ENCODE measurements at places on chromosomes 2 and 18. TPM values are rescaled to one million over a fixed set of nuclear protein-coding genes. Genes with fewer than 3 reads are reported as not detected.

- DNase-seq, result no peak
Measured at GRCh38 chr2:230319211-230319862, 7.7 kb upstream of the SP140L start.

- no peak for DNase-seq
Measured at GRCh38 chr2:181106789-181107627, 126.6 kb downstream of the UBE2E3 start.

DNA sequence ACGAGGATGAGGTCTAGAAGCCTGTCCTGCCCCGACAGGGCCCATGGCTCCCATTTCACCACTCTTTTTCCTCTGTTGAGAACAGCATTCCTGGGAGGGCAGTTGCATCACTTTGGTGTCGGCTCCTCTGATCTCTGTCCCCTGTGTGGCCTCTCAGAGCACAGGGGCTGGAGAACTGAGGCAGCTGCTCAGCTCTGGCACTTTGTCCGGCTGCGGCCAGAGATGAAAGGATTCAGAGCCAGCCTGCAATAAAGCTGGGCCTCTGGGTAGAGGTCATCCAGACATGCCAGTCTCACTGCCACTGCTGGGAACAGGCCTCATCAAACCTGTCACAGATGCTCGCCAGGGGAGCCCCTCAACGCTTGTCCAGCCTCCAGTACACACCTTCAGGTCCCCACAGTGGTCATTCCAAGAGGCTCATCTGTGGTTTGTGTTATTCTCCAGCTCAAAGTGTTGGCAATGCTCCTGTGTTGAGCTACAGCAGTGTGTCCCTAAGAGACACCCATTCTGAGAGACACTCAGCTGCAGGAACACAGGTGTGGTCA, 13.1 kb upstream of the ROCK2 start:
- peak; percentile 71 for DNase-seq

DNA sequence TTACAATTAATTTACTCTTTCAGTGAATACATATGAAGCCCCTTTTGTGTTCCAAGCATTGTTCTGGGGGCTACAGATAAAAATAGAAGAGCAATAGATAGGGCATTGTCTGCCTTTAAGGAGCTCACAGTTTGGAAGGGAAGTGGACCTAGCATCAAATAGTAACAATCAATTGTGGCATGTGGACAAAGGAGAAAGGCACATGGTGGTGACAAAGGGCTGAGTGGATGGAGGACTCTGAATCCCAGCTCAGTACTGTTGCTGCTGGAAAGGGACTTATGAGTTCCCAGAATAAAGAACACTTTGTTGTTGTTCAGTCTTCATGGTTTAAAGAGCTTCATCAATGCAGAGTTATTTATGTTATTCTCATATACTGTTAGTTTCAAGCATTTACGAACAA, 217.7 kb downstream of the HRH4 start:
- no peak for DNase-seq

- DNase-seq, result no peak
Measured at GRCh38 chr2:165214093-165214492, 10.2 kb upstream of the SCN3A start.

GRCh38 chr2:102486941-102487702, 14.1 kb downstream of the SLC9A4 start:
- DNase-seq, result no peak

- DNase-seq, result no peak
Measured at GRCh38 chr18:36467614-36468013, 170.1 kb downstream of the FHOD3 start.

GRCh38 chr2:145597809-145598208, 1077.9 kb upstream of the ZEB2 start:
- DNase-seq, result peak; percentile 76

GRCh38 chr2:45278365-45279078, 269.3 kb upstream of the SIX2 start:
- DNase-seq, result no peak

- no peak for DNase-seq
Measured at GRCh38 chr2:239021651-239022436, 174.0 kb downstream of the TWIST2 start.

Gene CGREF1
- polyA plus RNA-seq, result 0.41 TPM

DNA sequence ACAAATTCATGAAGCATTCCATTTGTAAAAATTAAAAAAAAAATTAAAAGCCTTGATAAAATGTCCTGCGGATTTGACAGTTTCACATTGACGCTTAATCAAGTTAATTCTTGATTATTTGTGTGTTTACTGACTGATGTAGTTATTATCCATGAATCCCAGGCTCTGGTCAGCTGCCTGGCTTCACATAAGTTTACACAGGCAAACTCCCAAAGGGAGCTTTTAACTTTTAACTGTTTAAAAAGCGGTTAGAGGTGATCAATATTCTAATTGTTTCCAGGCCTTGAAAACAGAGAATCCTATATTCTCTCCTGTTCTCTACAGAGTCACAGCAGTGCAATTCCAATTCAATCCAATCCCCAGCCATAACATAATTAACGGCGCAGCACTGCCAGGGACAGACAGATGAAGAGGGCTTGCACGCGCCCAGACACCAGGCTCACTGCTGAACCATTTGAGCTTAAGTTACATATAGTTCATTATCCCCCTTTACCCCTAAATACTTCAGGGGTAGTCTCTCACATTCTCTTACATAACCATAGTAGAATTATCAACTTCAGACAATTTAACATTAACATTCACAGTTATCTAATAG, 47.5 kb downstream of the ATP8B1 start:
- no peak for DNase-seq

DNA sequence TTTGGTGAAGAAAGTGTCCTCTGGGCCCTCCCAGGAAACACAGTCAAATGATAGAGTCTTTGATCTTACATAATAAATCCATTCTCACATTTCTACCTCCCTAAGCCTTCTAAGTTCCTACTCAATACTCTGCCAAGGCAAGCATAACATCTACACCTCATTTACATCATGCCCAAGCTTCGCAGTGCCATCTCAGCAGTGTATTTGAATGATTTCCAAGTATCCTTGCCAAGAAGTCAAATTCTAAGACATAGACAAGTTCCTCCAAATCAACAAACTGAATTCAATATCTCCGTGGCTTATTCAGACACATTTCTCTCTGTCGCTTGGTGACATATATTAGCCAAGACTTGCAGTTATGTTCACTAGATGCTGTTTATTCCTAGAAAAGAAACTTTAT, 8.1 kb upstream of the MLPH start:
- DNase-seq, result no peak

Gene ALLC
- not detected for polyA plus RNA-seq

Gene EPHA4
- polyA plus RNA-seq, result 24.5 TPM

Gene OR6B2
- not detected for polyA plus RNA-seq

GRCh38 chr18:8029731-8030130, 462.6 kb downstream of the PTPRM start:
- DNase-seq, result no peak

GRCh38 chr2:76946631-76947145, 575.5 kb downstream of the LRRTM4 start:
- peak; percentile 69 for DNase-seq

- DNase-seq, result no peak
Measured at GRCh38 chr18:11676867-11677266, 12.2 kb upstream of the GNAL start.

- DNase-seq, result no peak
Measured at GRCh38 chr2:147636886-147637285, 207.9 kb upstream of the ACVR2A start.

Gene GALR1
- polyA plus RNA-seq, result 0.08 TPM

DNA sequence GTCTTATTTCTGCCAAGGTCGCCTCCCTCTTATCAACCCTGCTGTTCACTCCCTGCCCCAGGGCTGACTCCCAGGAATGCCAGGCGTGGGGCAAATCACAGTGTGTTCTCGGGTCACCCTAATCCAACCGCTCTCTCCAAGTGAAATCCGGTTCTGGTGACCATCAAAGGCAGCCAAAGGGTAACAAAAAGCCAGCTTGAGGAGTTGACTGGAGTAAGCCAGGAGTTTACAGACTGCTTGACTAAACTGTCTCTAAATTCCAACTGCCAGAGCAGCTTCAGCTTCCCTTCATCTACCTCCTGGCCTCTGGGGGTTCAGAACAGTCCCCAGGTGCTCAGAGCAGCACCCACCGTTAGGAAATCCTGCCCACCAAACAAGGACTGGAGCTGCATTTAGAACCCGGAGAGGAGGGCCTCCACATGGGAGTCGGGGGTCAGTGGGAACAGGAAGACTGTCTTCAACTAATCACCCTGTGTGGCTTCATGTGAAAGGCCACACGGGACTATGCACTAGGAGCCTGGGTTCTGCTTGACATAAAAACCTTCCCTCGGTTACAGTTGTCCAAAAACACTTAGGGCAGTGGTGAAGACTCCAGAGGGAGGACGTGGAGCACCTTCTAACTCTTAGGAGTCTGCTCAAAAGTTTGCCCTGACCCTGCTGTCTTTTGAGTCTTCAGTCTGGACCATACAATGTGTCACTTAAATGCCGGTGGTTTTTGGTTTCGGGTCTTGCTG, 24.2 kb upstream of the MCFD2 start:
- DNase-seq, result no peak

DNA sequence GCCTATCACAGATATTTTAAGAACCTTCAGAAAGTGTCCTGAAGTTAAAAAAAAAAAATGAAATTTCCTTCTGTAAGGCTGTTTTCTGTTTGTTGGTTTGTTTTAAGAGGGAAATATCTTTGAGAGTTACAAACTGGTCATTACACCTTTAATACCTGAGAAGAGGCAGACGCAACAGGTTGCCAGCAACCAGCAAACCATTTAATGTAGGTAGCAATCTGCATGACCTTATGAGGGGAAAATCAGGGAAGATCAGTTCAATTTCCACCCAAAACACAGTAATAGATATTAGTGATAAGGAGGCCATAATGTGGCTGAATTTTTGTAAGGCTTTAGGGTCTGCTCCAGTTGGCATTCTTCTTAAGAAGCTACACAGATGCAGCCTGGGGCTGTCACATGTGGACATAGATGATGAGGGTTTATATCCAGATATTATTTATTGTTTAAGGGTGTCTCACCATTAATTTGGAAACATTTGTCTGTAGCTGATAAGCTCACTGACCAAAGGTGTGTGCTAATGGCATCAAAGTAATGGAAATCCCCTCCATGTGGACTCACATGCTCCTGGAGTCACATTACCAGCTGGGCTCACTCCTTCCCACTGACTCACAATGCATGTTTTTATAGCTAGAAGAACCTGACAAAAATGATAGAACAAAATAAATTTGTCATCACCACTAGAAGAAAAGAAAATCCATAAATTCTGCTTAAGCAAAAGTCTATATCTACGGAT, 83.5 kb upstream of the DTNA start:
- DNase-seq, result no peak

- no peak for DNase-seq
Measured at GRCh38 chr2:31265234-31265633, 31.3 kb downstream of the EHD3 start.

Gene LRRTM4
- 3.3 TPM for polyA plus RNA-seq

Gene DPYSL5
- 0.25 TPM for polyA plus RNA-seq

Measured in left lung (tissue), 14 donors.